ENCODE measurements at places on chromosomes 3 and 15.

DNA sequence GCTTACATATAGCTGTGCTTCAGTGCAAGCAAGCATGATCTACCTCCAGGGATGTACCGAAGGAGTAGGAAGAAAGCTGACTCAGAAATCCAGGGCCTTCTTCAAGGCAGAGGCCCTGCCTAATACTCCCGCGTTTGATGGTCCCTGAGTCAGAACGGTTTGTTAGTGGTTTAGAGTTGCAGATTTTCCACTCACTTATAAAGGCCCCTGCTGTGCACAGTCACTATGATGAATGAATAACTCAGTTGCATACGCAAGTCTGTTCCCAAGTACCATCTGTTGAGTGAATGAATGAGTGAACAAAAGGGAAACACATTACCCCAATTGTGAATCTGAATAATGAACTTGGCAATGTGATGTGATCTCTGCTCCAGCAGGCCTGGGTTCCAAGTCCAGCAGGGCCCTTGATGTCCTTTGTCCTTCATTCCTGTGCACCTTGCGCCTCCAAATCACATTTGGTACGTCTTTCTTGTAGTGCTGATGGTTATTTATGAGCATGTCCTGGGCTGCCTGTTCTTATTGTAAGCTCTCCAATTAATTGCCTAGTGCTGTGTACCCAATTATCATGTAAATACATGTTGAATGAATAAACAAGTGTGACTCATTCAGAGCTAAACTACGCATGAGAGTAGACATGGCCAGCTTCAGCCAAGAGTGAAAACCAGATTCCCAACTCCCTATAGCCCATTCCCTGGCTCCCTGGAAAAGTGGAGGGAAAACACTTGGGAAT lies 85.3 kb upstream of the LIMD1 start:
- peak; percentile 86 for DNase-seq

DNA sequence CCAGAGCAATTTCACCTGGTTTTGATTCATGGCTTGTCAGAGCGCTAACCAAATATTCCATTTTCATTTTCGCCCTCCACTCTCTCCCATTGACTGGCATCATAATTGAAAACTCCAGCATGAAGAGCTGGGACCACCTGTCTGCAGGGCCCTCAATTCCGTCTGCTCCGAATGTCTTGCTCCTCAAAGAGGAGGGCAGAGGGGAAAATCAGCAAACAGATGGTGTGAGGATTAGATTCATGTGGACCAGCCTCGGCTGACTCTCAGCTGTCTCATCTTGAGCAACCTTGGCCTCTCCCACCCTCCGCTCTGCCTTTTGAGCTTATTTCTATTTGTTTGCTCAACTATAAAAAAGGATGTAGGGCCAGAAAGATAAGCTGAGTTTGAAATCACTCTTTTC lies 512.2 kb upstream of the PPP2R3A start:
- DNase-seq = no peak

GRCh38 chr3:50616770-50617095 lies 218 bp upstream of the MAPKAPK3 start:
- DNase-seq = peak; percentile 81

DNA sequence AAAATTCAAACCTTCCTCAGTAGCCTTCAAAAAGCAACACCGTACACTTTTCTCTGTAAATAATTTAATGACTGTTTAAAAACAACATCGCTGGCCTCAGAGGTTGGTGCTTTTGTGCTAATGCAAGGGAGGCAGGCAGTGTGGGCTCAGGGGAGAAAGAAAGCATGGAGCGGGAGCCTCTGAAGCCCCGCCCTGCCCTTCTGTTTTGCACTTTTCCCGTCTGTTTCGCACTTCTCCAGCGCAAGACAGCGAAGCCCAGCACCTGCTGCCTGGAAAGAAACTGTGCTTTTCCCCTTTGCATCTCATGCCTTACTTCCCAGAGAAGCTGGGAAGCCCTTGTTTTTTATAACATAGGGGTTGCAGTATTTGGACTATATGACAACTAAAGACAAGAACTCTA lies 23.1 kb downstream of the TRPM1 start:
- no peak for DNase-seq

DNA sequence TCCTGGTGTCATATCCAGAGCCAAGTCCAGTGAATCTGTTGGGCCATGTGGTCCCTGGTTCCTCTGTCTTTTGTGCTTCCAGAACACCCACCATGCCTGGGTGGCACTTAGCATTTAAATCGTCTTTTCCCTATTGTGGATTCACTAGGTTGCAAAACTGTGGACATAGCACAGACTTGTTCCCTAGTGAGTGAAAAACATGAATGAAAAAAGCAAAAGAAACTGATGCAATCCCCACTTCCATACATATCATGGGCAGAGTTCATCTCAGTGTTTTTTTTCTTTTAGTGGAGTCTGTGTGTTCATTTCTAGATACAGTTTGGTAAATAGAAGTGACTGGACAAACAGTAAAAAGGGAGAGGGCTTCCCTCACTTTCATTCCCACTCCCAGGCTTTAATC lies 170.5 kb downstream of the SLCO3A1 start:
- no peak for DNase-seq

- no peak for DNase-seq
These were observed 258.3 kb upstream of the ICE2 start for GRCh38 chr15:60737217-60737616.

GRCh38 chr15:62121273-62122015 lies 43.6 kb downstream of the C2CD4B start:
- DNase-seq = no peak

DNA sequence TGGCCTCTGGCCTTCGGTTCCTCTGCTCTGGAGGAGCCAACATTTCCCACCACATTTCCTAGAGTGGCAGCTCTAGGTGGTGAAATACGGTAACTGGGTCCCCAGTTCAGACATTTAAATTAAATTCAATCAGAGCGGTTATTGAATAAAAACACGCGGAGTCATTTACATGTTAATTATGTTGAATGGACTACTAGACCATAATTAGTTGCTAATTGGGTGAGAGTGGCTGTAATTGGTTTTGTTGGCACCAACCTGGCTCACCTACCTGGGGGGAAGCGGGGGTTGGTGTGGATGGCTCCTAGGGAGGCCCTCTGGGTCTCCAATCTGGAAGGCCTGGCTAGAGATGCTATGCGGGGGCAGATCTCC lies 12.7 kb downstream of the SEMA3F start:
- DNase-seq = no peak

GRCh38 chr3:159951540-159951939 lies 37.1 kb upstream of the IL12A start:
- no peak for DNase-seq

GRCh38 chr3:101811875-101812274 lies 32.9 kb downstream of the NXPE3 start:
- no peak for DNase-seq

GRCh38 chr3:11536936-11537612 lies 106.6 kb downstream of the VGLL4 start:
- DNase-seq = no peak

GRCh38 chr3:48130321-48130904 lies 57.8 kb downstream of the CDC25A start:
- peak; percentile 53 for DNase-seq

DNA sequence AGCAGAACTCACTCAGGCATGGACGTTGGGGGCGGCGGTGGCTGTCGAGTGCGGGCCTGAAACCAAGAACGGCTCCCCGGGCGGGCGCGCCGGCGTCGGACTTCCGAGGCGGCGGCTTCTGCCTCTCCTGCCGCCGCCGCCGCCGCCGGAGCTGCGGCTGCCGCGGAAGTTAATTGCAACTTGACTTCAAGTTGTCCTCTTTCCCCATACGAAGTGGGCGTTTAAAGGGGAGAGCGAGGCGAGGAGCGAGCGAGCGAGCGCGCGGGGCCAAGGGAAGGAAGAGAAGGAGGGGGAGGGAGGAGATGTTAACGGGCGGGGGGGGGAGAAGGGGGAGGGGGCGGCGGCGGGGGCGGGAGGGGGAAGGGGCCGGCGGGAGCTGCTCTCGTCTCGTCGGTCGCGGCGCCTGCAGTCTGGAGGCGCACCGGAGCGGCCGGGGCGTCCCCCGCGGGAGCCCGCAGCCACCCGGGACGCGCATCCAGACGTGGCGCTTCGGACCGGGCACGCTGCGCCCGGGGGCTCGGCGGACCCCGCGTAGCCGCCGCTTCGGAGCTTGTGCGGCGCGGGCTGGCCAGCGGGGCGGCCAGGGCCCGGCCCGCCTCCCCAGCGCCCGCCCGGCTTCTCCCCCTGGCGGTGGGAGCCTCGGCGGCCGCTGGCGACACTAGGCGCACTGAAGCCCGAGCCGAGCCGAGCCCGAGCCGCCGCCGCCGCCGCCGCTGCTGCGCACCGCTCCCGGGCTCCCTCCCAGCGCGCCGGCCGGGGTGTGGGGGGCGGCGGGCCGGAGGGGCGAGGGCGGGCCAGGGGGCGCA lies 19.7 kb upstream of the SATB1 start:
- DNase-seq = peak; percentile 28

- no peak for DNase-seq
These were observed 35.0 kb downstream of the TM4SF4 start for GRCh38 chr3:149509526-149509925.

DNA sequence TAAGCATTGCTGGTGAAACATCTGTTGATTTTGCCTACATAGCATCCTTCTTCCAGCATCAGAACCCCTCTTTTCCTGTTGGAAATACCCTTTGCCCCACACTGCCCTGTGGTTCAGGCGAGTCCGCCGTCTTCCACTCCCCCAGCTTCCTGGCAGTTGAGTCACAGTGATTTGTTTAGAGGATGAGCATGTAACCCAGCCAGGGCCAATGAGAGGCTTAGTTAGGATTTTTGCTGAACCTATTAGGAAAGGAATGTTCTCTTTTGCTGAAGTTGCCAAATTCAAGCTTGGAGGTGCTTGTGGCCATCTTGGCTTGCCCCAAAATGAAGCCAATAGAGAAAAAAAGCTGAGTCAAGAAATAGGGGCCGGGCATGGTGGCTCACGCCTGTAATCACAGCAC lies 19.0 kb upstream of the MEX3B start:
- no peak for DNase-seq

- no peak for DNase-seq
These were observed 129.0 kb downstream of the LRRK1 start for GRCh38 chr15:101048176-101048575.

- no peak for DNase-seq
These were observed 175.8 kb upstream of the P2RY1 start for GRCh38 chr3:152658977-152659720.

- DNase-seq = no peak
These were observed 207.9 kb downstream of the ZIC1 start for GRCh38 chr3:147616998-147617619.

GRCh38 chr15:79164465-79164864 lies 73.9 kb upstream of the RASGRF1 start:
- no peak for DNase-seq

DNA sequence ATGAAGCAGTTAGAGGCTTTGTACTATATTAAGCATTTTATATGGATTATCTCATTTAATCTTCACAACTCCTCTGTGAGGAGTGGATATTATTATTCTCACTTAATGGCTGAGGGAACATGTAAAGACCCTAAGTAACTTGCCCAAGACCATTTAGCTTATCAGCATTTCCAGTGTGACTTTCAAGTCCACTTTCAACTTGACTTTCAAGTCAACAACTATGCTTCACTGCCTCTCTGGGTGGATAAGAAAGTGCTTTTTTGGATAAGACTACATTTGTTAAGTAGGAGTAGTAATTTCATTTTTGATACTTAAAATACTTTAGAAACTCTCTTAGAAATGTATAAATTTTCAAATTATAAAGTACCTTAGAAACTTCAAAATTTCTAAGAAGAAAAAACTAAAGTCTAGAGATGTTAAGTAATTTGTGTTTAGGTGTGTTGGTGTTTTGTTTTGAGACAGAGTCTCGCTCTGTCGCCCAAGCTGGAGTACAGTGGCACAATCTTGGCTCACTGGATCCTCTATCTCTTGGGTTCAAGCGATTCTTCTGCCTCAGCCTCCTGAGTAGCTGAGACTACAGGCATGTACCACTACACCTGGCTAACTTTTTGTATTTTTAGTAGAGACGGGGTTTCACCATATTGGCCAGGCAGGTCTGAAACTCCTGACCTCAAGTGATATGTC lies 71.8 kb downstream of the MINDY2 start:
- DNase-seq = no peak

GRCh38 chr15:77312523-77312922 lies 107.4 kb downstream of the PEAK1 start:
- DNase-seq = peak; percentile 45

DNA sequence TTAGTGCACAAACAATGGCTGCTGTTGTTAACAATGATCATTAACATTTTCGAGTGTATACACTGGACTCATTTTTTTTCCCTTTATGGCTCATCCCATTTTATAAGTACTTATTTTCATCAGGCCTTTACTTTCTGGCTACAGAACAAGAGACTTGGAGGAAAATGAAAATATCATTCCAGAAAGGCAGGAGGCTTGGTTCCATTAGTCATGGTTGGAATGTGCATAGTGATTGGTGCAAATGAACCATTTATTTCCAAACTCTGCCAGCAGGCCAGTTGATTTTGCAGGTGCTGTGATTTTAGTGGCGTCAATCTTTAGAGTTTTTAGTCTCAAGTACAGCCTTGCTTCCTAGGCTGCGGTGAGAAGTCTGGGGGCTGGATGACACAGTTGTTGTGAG lies 151.8 kb downstream of the ITPR1 start:
- DNase-seq = no peak

DNA sequence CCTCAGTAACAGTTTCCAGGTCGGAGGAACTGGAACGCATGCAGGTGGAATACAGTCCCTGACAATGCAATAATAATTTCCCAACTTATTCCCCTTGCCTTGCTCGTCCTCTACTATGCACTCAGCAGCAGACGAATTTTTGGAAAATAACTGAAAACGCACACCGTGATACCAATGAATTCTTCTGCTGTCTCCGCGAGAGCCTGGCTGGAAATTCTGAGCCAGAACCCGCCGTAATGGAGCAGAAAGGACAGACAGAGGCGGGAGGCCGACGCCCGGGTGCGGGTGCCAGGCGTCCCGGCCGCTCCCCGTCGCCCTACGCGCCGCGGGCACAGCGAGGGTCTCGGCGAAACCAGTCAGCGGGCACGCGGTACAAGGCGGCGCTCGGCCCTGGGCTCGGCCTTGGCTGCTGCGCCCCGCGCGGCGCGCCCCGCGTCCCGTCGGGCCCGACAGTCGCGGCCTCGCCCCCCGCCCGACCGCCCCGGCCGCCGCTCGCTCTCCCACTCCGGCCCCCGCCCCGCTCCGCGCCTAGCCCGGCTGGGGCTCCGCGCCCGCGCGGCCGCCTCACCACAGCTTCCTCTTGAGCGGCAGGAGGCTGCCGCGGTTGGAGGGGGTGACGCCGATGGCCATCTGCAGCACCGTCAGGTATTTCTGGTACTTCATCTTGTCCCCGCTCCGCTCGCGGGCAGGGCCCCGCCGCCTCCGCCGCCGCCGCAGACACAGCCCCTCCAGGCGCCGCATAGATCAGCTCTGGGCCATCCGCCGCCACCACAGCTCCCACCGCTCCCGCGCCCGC lies 114.5 kb upstream of the GOLGA8J start:
- no peak for DNase-seq

DNA sequence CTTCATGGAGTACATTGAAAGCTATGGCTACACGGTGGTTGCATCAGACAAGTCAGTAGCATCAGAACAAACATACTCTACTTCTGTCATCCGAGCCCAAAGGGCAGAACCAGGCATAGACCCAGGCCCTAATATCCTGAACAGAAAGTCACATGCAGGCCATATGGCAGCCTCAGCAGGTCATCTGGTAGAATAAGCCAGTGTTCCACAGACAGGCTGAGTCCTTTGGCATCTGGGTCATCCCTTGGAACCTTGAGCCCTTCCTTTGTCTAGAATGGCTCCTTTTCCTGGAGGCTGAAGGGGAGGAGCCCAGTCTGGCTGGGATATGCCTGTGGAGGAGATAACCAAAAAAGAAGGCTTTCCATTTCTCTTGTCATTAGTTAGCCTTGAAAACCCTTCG lies 29.2 kb downstream of the SEMA6D start:
- no peak for DNase-seq

Data from fibroblast of skin of left quadriceps (primary cell).